ENCODE measurements at places on chromosomes 11 and 22.

- no peak for DNase-seq
Observed at GRCh38 chr11:96012086-96012824, 88.3 kb upstream of the MTMR2 start.

- DNase-seq = no peak
Observed at GRCh38 chr11:115677190-115677589, 173.0 kb upstream of the CADM1 start.

DNA sequence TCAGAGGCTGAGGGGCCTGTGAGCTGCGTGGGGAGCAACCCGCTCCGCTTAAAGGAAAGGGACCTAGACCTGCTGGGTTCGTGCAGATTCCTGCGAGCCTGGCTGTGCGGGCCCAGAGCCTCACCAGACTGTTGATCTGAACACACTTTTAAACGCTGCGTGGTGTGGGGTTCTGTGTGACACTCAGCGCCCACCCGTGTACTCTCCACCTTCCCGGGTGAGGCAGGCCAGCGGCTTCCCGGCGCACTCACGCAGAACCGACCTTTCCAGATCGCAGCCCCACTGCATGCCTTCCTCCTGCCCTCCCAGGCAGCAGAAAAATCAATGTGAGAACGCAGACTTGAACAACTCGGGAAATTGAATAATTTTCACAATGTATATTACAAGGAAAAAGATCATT, 388.6 kb downstream of the TBC1D22A start:
- no peak for DNase-seq

- no peak for DNase-seq
Observed at GRCh38 chr11:38553148-38553547, 1955.1 kb upstream of the RAG2 start.

DNA sequence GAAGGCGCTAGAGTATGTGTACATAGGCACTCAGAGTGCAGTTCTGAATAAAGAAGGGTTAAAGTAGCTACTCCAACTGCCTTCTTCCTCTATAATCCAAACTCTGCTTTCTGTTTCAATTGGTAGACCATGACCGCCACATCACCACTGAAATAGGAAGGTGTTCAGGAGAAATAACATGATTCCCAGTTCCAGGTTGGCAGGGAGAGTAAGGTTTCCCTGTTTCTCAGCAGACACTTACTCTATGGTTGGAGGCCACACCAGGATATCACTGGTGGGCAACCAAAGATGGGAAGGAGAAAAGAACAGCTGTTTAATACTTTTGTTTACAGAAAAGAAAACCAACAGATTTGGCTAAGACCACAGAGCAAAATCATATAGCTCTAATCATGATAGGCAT, 37.9 kb downstream of the PAK1 start:
- no peak for DNase-seq

- DNase-seq = no peak
Observed at GRCh38 chr11:117180020-117180419, 1.5 kb downstream of the SIDT2 start.

GRCh38 chr11:3434976-3435375, 56.0 kb upstream of the ZNF195 start:
- DNase-seq = no peak

- no peak for DNase-seq
Observed at GRCh38 chr11:97225794-97226193, 836.0 kb downstream of the JRKL start.

DNA sequence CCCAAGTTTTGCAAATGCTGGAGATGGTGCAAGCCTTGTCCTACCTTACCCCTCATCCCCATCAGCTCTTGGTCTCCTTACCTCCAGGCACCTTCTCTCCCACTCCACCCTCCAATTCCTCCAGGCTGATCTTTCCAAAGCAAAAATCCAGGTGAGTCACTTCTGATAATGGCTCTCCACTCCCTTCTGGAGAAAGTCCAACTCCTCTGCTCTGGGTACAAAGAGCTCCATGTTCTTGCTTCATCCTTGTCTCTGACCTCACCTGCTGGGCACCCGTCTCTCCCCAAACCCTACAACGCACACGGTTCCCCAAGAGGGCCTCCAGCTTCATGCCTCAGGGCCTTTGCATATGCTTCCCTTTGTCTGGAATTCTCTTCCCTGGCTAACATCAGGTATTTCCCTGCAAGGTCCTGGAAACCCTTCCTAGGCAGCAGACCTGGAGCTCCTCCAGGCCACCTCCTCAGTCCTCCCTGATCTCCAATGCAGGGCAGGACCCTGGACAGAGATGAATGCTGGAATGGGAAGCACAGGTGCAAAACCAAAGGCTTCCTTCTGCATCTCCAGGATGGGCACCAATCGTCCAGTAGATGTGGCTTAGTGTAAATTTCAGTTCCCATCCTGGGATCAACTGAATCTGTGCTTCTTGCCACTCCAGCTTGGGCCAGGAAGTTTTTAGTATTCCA, 22.7 kb downstream of the IFT27 start:
- no peak for DNase-seq

DNA sequence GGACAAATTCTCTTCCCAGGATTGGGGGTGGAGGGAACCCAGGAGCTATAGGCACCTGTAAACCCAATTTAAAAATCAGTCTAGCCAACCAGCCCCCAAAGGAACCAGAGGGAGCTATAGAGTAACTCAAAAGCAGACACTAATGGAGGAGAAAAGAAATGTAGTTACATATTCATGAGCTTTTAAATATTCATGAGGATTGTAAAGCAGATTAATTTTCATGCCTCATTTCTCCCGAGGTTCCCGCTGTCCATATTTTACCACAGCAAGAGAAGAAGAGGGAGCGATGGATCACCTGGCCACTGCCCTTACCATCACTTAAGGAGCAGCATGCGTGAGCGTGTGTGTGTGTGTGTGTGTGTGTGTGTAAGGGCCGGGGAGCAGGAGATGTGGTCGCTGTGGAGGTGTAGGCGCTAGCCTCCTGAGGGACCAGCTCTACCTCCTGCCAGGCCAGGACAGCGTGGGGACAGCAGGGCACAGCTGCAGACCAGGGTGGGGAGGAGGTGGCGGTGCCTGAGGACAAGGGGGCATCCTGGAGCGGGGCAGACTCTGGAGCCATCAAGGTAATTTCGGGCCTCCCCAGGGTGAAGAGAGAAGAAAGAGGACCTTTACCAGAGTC, 100.7 kb upstream of the THY1 start:
- DNase-seq = no peak

DNA sequence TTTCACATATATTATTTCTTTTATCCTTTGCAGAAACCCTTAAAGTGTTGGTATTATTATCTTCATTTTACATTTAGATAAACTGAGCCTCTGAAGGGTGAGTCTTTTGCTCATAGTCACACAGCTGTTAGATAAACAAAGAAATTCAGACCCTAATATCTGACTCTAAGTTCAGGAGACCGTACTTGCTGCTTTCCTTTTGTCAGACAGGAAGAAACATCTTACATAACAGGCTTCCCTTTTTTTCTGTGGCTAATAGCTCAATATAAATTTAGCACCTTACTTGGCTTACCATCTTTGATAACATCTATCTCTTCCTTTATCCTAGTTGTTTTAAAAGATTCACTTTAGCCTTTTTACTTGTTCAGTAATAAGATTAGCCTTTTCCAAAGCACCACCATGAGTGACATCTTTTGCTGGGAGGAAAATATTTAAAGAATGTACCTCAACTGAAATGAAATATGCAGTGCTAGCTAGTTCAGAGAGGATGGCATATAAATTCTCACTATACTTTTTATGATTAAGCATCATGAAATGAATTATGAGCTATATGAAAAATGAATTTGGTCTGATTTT, 128.6 kb downstream of the WNT11 start:
- peak; percentile 55 for DNase-seq

DNA sequence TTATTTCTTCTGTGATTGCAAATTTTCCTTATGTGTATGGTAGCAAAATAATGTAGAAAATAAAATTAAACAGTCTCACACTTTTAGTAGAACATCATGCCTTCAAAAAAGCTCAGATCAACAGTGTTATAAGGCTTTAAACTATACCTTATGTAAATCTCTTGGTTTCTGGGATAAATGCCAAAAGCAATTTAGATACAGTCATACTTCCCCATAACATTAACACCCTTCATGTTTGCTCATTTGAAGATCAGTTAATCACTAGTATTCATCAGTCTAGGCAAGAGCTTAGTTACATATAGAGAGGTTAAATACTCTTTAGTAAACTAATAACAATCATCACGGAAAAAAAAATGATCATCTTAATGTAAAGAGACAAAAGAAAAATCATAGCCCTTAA, 421.8 kb upstream of the ANO3 start:
- DNase-seq = no peak

- no peak for DNase-seq
Observed at GRCh38 chr11:9839550-9839949, 175.7 kb downstream of the SWAP70 start.

GRCh38 chr11:9253086-9253485, 12.1 kb downstream of the DENND5A start:
- no peak for DNase-seq

DNA sequence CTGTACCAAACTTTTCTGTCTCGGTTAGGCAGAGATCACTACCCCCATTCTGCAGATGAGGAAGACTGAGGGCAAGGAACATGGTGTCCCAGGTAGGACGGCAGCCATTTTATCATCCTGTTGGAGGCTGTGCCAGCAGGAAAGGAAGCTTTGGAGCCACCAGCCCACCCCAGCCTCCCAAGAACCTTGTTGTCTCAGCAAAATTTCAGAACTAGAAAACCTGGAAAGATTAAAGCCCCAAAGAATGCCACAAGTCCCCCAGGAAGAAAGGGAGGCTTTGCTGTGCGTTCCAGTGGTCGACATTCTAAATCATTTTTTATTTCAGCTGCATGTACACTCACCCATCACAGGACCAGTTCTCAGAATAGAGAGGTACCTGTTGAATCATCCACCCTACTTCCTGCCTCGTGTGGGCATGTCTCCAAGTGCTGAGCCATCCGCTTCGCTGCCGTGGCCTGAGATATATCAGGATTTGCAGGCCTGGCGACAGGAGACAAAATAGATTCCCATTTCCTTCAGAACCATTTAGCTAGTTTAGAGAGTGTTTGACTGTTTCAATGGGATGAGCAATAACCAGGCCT, 13.0 kb upstream of the EIF3D start:
- no peak for DNase-seq

DNA sequence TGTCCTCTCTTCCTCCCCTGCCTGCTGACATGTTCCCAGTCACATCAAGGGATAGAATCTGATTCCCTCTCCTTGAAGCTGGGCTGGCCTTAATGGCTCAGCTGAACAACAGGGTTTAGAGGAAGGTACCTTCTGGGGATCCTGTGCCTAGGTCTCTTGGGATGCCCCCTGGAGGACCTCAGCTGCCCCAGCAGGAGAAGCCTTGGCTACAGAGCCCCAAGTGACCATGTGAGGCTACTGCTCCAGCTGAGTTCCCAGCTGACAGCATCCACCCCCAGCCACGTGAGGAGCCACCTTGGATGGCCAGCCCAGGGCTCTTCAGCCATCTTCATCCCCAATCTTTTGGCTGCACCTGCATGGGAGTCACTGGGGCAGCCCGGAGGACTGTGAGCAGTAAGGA, 1499.3 kb downstream of the TBC1D22A start:
- DNase-seq = no peak
